Kidney (tissue), 22 donors: ENCODE measurements at places on chromosomes 16 and 17. TPM values are rescaled to one million over a fixed set of nuclear protein-coding genes. Genes with fewer than 3 reads are reported as not detected.

GRCh38 chr16:9372934-9373890 is 281.8 kb downstream of the HAPSTR1 start:
- H3K36me3 ChIP-seq, result no peaks in the 10 kb centered on the region
- no peak overlapping the region for H3K27ac ChIP-seq
- H3K4me3 ChIP-seq, result no peak overlapping the region
- no peaks in the 10 kb centered on the region for H3K4me1 ChIP-seq

Gene GAA
- total RNA-seq, result 62.3 TPM

Gene GRAPL
- 10.7 TPM for total RNA-seq

Gene KCNH4
- 0.35 TPM for total RNA-seq

DNA sequence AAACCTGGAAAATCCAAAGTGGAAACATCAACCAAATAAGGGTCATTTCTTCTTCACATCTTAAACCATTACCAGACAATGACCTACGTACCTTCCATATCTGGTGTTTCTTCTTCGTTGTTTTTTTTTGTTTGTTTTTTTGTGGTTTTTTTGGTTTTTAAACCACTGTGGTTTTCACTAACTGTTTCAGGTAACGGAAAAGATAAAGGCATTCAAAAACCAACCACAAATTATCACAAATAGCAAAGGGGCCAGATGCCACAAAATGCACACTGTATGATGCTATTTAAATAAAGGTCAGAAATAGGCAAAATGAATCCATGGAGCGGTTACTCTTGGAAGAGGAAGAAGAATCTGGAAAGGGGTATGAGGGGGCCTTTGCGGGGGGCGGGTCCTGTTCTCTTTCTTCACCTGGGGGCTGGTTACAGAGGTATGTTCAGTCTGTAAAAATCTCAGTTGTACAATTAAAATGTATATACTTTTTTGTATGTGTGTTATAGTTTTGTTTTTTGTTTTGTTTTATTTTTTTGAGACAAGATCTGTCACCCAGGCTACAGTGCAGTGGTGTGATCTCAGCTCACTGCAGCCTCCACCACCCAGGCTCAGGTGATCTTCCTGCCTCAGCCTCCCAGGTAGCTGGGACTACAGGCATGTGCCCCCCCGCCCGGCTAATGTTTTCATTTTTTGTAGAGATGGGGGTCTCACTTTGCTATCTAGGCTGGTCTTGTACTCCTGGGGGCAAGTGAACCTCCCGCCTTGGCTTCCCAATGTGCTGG is 29.6 kb downstream of the LITAF start:
- peaks cover 24% of the 10 kb centered on the region for H3K36me3 ChIP-seq
- H3K4me3 ChIP-seq, result no peak overlapping the region
- peak overlapping the region; percentile 50 for H3K27ac ChIP-seq
- DNase-seq, result no peak

GRCh38 chr17:17549732-17550366 is 41.7 kb downstream of the PEMT start:
- no peaks in the 10 kb centered on the region for H3K27me3 ChIP-seq
- H3K4me1 ChIP-seq, result peaks cover 5% of the 10 kb centered on the region
- no peak overlapping the region for H3K27ac ChIP-seq
- H3K4me3 ChIP-seq, result no peak overlapping the region
- no peak for DNase-seq
